ENCODE measurements at places on chromosomes 4 and X.

GRCh38 chrX:2846992-2847391 lies 18.3 kb downstream of the GYG2 start:
- DNase-seq = no peak

- DNase-seq = no peak
These were observed 45.0 kb downstream of the TEC start for GRCh38 chr4:48224606-48225005.

GRCh38 chr4:67727124-67727850 lies 26.3 kb upstream of the UBA6 start:
- no peak for DNase-seq

DNA sequence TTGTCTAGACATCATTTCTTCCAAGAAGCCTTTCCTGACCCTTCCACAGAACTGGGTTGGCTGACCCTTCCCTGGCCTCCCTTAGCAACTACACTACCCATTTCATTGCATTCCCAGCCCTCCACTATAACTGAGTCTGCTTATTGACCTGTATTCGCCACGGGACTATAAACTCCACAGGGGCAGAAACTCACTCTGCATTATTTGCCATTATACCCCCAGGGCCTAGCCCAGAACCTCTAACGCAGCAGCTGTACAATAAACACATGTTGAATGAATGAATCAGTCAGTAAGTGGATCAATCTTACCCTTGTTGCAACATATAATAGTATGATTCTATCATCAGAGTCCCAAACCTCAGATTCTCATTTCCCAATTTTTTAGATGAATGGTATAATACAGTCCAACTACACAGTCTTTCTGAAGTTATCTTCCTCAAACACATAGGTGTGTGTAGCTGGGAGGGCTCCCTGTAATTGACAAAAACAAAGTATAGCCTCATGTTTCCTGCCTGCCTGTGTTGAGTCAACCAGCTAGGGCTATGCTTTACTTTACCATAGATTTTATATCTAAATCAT lies 209.3 kb downstream of the CHIC2 start:
- DNase-seq = no peak

DNA sequence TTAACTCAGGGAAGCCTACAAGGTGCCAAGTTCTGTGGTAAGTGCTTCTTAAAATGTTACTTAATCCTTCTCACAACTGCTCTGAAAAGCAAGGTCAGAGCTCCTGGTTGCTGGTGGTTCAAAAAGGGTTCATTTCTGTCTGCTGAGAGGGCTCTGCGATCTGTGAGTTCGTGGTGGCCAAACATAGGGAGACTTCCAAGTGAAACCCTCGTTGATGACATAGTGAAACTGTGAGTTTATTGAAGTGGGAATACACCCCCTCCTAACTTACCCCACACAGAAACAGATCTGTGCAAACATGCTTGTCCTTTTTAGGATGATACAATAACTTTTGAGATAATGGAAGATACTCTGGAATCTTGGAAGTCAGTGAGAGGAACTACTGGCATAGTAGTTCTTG lies 164.8 kb upstream of the PGRMC2 start:
- DNase-seq = no peak

DNA sequence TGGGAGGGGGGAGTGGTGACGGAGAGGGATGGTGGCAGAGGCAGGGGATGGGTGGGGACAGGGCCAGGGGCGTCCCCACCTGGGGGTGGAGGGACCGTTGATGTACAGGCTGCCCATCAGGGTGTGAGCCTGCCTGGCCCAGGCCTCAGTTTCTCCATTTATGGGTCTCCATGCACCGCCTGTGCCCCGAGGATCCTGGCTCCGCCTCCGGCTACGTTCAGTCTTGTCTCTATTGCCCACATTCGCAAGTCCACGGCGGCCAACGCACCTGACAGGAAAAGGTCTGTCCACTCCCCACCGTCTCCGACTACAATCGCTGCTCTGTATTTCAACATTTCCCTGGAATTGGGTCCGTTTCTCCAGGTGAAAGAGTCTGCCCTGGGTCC lies 96.3 kb upstream of the NKX1-1 start:
- DNase-seq = no peak

GRCh38 chr4:73646117-73646516 lies 25.9 kb upstream of the RASSF6 start:
- DNase-seq = no peak

- no peak for DNase-seq
These were observed 362.4 kb downstream of the ARHGAP24 start for GRCh38 chr4:85837439-85837733.

- no peak for DNase-seq
These were observed 210.0 kb downstream of the KLHL4 start for GRCh38 chrX:87727620-87728019.
